ENCODE measurements at places on chromosomes 1 and 21. TPM values are rescaled to one million over a fixed set of nuclear protein-coding genes. Genes with fewer than 3 reads are reported as not detected.

The AIRE gene
- total RNA-seq, result not detected

- DNase-seq, result peak; percentile 95
Measured at GRCh38 chr21:33383056-33383888, 19.9 kb upstream of the IFNGR2 start.

DNA sequence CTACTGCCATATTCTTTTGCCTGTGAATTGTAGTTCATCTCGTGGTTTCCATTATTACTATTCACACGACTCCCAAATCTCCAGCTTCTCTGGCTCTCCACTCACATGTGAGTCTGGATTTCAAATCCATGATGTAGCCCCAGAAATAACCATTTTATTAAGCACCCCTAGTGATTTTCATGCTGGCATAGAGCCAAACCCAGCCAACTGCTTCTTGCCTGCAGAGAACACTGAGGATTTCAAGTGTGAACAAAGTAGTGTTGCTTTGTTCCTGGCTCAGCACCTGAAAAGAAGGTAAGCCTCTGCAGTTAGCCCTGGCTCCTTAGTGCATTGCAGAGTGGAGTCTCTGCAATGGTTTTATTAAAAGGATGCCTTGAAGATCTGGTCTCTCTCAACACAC lies 25.9 kb downstream of the UTP25 start:
- DNase-seq, result no peak

DNA sequence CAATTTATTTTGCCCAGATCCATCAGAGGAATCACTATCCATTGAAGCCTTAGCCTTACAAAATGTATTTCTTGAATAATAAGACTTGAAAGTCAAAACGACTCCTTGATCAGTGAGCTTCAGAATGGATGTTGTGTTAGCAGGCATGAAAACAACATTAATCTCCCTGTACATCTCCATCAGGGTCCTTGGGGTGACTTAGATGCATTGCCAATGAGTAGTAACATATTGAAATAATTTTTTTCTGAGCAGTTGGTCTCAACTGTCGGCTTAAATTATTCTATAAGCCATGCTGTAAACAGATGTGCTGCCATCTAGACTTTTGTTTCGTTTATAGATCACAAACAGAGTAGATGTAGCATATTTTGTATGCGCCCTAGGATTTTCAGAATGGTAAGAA lies 482.0 kb downstream of the AMY1C start:
- no peak for DNase-seq
